Astrocyte of the hippocampus (primary cell): ENCODE measurements at places on chromosomes 3 and 15.

GRCh38 chr3:99532246-99532645, 106.1 kb upstream of the COL8A1 start:
- DNase-seq: peak; percentile 83

DNA sequence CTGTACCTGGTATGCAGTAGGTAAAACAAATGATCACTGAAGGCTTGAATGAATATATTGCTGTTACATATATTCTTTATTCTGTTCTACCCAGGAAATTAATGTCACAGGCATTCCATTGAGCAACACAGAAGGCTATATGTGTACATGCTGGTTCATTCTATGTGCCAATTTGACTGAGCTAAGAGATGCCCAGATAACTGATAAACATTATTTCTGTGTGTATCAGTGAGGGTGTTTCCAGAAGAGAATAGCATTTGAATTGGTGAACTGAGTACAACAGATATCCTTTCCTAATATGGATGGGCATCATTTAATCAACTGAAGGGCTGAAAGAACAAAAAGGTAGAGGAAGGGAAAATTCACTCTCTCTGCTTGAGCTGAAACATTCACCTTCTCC, 886.8 kb downstream of the FHIT start:
- DNase-seq: no peak

- DNase-seq: peak; percentile 10
Observed at GRCh38 chr15:95162967-95163531, 931.7 kb downstream of the MCTP2 start.

- no peak for DNase-seq
Observed at GRCh38 chr3:106108925-106109324, 240.1 kb upstream of the CBLB start.

DNA sequence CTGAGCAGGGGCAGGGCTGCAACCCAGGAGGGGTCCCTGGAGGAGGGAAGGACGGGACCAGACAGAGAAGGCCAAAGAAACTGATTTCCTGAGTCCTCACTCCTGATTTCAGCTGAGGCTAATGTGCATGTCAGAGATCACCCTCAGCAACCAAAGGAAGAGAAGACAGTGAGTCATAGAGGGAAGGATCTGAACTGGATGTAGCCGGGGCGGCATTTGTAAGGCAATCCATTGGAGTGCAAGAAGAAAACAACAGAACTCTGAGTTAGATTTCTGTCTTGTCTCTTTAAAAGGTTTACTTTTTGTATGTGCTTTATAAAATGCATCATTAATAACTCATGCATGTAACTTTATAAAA, 105.3 kb upstream of the AGBL1 start:
- peak; percentile 44 for DNase-seq

GRCh38 chr3:170201527-170201926, 20.0 kb upstream of the PHC3 start:
- DNase-seq: no peak

DNA sequence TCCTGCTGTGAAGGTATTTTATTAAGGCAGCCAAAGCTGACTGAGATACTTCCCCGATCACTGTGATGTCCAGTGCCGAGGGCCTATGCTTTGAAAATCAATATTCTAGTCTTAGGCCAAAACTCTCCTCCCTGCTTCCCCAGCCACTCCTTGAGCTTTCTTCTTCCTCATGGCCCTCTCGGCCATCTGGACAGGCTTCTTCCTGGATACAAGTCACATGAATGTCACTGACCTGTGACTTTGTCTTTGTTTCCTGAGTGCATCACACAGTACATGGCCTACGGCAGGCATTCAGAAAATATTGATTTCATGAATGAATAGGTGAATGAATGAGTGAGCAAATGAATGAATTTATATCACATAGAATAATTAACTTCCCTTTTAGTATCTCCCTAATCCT, 24.6 kb upstream of the HES1 start:
- no peak for DNase-seq

GRCh38 chr3:37417297-37418082, 243.1 kb upstream of the LRRFIP2 start:
- DNase-seq: no peak

DNA sequence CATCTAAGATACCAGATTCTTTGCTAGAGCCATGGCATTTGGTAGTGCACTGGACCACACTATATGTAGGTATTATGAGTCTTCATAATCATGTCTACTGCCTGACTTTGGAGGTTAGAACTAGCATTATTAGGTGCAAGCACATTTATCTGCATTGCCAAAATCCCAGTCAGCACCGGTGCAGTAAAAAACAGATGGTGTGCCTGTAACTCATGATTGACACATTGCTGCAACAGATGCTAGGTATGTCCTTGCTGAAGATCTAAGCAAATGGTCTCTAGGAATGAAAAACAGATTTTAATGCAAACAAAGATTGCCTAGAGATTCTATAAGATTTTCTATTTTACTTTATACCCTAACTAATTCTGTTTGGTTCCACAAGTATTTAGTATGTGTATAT, 47.7 kb downstream of the MYO5A start:
- DNase-seq: no peak

- peak; percentile 75 for DNase-seq
Observed at GRCh38 chr3:45055411-45056143, 29.5 kb downstream of the CLEC3B start.

GRCh38 chr15:78399091-78399490, 38.9 kb upstream of the IREB2 start:
- no peak for DNase-seq

DNA sequence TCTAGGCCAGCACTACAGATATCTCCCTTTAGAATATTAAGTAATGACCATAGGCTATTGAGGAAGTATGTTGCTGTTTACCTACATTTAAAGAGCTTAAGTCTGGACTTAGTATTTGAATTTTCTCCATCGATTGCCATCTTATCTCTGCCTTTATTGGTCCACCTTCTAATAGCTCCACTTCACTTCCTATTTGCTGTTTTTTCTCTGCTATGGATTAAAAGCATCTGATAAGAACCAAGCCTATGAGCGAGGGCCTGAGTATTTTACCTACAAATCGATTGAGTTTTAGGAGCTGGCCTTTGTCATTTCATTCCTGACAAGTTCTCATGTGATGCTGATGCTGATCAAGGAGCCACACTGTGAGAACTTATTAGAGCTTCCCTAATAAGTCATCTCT, 52.6 kb upstream of the AKAP13 start:
- no peak for DNase-seq

GRCh38 chr3:128293930-128294329, 140.6 kb downstream of the EEFSEC start:
- DNase-seq: no peak

GRCh38 chr3:14461748-14462324, 59.4 kb downstream of the SLC6A6 start:
- DNase-seq: peak; percentile 87

DNA sequence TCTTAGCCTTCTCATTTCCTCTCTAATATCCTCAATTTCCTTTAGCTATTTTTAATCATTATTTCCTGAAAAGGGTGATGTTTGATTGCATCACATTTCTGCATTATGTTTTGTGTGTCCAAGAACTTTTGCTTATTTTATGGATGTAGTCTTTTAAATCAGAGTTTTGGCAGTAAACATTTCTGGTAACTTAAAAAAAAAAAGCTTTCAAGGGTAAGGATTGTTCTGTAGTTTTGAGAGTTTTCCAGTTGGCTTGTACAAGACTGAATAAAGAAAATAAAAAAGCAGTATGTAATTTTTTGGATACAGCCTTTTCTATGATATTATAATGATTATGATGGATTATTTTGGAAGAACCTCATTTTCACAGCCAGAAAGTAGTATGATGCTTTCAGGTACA, 99.4 kb downstream of the DHX36 start:
- no peak for DNase-seq

DNA sequence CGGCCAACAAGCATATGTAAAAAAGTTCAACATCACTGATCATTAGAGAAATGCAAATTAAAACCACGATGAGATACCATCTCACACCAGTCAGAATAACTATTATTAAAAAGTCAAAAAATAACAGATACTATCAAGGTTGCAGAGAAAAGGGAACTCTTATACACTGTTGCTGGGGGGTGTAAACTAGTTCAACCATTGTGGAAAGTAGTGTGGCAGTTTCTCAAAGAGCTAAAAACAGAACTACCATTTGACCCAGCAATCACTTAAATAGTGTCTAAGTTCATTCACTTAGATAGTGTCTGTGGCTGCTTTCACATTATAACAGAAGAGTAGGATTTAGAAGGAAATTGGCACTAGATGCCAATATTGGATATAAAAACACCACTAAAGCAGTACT, 49.7 kb downstream of the CGGBP1 start:
- no peak for DNase-seq

- no peak for DNase-seq
Observed at GRCh38 chr3:9778143-9779074, 8.7 kb upstream of the CAMK1 start.

GRCh38 chr3:51198477-51198876, 186.6 kb upstream of the MANF start:
- peak; percentile 47 for DNase-seq

GRCh38 chr3:31185062-31185357, 290.5 kb upstream of the GADL1 start:
- peak; percentile 44 for DNase-seq

DNA sequence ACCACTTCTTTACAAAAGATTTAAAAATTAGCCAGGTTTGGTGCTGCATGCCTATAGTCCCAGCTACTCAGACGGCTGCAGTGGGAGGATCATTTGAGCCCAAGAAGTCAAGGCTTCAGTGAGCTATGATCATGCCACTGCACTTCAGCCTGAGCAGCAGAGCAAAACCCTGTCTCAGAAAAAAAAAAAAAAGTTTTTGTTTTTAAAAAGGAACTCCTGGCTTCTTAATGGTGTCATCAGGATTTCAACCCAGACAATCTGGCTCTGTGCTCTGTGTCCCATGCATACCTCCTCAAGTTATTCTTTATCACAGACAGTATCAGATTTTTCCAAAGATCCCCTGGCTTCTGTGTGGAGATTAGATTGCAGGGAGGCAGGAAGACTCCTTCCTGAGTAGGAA, 64.2 kb upstream of the IL12A start:
- no peak for DNase-seq

GRCh38 chr3:56321892-56322291, 146.4 kb downstream of the ERC2 start:
- DNase-seq: no peak

DNA sequence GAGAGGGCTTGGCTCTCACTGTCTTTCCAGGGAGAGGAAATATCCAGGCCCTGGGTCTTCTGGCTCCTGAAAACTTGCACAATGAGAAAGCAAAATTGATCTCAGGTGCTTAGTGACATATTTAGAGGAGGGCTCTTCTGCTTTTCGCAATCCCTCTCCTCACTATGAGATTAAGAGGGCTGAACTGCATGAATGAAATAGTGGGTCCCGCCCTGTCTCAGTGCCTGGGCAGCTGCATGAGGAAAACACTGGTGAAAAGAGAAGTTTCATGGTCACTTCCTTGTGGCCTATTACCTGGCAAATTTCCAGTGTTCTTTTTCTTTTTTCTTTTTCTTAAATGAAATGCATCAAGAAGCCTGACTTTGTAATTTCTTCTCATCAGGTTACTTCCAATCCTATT, 73.5 kb downstream of the TRAK1 start:
- DNase-seq: no peak

GRCh38 chr15:90807074-90807785, 61.2 kb upstream of the FURIN start:
- DNase-seq: no peak

DNA sequence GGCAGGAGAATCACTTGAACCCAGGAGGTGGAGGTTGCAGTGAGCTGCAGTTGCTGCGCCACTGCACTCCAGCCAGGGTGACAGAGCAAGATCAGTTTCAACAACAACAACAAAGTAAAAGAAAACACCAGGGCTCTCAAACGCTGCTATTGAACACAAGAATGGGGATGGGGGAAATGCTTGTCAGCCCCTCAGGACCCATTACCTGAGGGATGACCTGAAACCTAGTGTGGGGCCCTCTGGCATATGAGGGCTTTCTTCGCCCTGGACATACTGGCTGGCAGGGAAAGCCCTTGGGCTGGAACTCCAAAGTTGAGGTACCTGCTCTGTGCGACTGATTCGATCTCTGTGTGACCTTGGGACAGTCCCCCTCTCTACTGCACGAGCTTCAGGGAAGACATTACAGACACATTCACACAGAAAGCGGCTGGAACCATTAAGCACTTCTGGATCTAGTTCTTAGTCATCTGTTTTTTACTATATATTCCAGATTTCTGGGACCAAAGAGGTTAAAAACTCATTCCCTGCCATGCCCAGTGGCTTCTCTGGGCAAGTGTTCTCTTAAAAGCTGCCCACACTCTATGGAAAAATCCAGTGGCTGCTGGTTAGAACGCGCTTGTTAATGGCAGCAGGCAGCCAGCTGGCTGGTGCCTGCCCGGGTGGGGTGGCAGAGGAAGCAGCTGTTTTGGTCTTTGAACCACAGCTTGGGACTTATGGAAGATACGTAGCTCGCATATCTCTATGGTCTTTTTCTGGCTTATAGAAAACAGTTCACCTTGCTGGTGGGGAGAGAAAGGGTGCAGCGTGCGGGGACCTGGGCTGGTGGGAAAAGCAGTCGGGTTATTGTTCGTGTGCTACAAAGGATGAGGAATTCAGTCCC, 57.2 kb downstream of the ATP1B3 start:
- DNase-seq: no peak

DNA sequence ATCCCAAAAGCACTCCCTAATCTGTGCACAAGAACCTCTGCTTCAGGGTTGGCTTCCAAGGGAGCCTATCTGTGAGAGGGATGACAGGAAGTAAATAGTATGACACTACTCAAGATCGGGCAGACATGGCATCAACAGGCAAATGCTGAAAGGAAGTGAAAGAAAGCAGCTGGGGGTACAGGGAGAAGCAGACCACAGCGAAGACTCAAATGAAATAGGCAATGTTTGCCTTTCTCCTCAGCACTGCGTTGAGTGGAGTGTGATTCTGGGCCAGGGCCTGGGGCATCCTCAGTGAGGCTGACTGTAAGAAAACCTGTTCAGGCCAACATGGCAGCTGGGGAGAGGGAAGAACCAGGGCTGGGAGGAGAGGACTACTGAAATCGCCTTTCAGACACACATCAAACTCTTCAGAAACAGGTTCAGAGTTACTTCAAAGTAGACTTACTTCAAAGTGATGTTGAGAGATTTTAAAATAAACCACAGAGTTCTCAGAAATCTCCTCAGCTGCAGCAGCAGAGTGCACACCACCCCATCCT, 96.6 kb downstream of the SLC9A9 start:
- DNase-seq: no peak

- peak; percentile 76 for DNase-seq
Observed at GRCh38 chr15:67824976-67825880, at the start of gene SKOR1. Gene SKOR1, plus strand, starts transcription at chr15:67825509. Its CDS starts 94 bp downstream, at chr15:67825603.

DNA sequence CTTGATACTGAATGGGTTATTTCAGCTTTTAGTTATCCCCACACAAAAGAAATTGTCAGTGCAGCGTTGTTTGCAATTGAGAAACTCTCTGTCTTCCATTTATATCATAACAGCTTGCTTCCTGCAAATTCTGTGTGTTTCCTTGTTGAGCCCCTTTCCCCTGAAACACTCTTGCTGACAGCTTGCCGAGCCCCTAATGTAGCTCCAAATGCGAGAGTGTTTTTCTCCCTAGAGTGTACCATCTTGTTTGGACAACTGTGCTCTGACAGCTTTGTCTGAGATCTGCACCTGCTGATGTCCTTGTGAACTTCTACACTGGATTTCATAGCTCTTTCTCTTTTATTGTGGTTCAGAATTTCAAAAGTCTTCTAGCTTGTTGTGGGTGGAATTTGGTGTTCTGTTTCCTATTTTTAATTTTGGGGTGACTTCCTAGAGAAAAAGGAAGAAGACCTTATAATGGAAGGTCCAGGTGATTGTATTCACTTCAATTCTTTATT, 343.5 kb downstream of the PDCD6IP start:
- DNase-seq: no peak
